Trophoblast cell (in vitro differentiated cells and primary cell): ENCODE measurements at places on chromosomes 12 and 14.

- no peak for DNase-seq
These were observed 388.5 kb downstream of the PAWR start for GRCh38 chr12:79302162-79302814.

DNA sequence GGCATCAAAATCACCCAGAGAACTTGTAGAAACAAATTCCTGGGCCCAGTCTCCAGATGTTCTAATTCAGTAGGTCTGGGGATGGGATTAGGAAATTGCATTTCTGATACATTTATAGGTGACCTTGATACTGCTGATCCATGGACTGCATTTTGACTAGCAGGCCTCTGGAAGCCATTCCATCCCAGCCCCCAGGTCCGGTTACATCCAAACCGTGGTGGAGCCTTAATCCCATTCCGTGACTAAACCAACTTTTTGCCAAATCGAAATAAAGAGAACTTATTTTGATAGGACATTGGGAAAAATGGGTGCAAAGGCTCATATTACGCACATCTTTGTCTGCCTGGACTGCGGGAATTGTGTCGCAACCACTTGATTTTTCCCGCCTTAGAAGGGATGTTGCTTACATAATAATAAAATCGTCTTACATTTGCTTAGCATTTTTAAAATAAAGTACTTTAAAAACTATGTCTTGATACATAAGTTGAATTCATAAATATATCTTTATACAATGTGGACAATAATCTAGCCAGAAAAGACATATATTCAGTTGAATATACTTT is 5.8 kb upstream of the KCNA5 start:
- DNase-seq = no peak

DNA sequence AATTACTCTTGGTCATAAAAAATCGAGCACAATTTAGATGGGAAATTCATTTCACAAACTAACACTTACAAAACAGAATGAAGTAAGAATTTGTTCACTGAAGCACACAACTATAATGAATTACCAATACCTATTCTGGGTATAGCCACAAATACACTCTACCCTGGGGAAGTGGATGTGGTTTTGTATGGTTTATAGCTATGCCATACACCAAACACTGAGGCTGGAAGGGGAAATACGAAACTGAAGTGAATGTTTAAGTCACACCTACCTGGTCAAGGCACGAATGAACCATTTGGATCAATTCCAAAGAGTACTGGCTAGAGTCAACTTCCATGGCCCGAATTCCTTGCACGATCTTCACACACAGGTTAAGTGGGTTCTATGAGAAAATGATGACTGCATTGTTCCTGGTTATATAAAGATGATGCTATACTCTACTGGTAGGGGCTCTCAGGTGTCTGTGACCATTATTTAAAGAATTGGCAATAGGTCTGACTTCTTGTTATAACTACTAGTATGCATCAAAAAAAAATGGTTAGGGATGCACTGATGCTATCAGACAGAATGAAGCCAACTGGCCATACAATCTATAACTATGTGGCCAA is 12.8 kb downstream of the NEK9 start:
- DNase-seq = no peak

DNA sequence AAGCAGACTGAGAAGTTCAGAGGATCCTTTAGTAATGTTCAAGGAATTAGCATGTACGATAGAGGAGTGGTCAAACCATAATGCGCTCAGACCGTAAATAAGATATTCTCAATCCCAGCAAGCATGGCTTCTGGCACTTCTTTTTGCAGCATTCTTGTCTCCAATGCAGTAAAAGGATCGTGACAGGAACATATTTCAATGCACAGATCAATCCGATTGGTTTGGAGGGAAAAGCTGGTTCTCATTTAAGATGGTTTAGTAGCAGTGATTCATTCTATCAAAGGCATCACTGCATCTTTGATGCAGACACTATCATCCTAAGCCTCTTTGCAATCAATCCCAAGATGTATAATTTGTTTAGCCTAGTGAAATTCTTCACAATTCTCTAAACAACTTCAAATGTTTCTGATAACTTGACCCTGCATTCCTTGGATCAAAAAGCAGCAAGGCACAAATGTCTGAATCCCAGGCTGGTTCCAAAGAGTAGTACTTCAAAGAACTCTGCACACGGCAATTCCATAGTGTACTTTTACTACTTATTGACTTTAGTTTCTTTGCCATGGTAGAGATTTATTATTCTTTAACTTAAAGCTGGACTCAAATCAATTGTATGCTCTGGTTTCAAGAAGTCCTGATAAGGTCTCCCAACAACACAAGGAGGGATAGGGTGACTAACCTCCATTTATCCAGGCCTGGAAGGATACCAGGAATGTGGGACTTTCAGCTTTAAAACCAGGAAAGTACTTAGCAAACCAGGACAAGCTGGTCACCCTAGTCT is 96.8 kb upstream of the MDM1 start:
- DNase-seq = no peak

DNA sequence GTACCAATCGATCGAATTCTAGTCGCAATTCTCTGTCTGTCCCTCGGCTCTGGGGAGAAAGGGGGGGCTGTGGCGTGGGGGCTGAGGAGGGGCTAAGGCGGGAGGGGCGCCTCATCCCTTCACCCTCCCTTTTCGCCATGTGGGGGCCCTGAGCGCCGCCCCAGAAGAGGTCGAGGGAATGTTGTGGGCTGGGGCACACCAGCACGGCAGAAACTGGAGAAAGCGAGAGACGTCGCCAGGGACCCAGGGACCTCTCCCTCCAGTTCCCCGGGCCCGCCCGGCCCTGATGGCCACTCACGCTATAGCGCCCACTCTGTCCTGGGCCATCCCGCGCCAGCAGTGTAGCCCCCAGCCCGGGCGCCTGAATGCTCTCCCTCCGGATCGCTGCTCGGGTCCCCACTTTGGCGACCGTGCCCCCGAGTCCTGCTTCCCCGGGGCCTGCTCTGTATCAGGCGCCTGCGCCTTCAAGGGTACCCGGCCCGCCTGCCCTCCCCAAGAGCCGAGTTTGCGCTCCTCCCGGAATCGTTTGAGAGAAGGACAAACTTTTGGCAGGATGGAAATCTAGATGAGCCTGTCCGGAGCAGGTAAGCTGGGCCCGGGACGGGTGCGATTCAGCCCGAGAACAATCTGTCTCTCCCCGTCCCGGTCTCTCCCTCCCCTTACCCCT is 62.6 kb downstream of the SMUG1 start:
- DNase-seq = no peak

DNA sequence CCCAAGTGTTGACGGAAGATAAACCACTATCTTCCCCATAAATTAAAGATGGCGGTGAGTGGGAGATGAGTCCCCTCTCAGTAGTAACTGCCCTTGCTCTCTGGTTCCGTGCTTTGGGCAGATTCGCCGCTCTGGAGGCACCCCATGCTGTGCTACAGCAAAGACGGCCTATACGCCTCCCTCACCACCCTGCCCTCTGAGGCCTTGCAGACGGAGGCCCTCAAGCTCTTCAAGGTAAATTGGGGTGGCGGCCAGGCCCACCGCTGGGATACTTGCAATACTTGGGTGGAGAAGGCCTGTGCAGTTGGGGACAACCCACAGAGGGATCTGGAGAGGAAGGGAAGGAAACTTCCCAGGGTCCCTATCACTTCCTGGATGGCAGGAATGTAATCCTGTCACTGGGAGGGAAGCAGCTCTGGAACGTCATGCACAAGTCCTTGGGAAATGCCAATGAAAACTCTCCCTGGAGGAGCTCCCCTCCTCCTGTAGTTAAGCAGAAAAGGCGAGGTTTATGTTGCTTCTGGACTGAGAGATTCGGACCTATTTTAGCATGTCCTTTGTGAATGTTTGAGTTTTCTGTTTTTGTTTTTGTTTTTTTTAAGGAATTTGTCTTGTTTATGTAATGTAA is 22.8 kb downstream of the PIGH start:
- DNase-seq = no peak
